Activated CD4-positive, alpha-beta T cell treated with anti-CD3 and anti-CD28 coated beads, Interleukin-2, amount 50 U/mL, for 24 hours (primary cell): ENCODE measurements at places on chromosomes 13 and 19.

DNA sequence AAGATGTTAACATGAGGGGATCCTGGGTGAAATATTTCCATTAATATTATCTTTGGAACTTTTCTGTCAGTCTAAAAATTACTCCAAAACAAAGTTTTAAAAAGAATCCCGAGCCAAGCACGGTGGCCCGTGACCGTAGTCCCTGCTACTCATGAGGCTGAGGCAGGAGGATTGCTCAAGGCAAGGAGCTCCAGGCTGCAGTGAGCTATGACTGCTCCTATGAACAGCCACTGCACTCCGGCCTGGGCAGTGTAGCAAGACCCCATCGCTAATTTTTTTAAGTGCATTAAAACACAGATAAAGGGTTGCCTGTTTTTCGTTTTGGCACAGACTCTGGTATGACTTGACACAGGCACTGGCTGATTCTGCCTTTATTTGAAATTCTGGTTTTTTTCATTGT, 6.9 kb downstream of the GP6 start:
- DNase-seq, result no peak

DNA sequence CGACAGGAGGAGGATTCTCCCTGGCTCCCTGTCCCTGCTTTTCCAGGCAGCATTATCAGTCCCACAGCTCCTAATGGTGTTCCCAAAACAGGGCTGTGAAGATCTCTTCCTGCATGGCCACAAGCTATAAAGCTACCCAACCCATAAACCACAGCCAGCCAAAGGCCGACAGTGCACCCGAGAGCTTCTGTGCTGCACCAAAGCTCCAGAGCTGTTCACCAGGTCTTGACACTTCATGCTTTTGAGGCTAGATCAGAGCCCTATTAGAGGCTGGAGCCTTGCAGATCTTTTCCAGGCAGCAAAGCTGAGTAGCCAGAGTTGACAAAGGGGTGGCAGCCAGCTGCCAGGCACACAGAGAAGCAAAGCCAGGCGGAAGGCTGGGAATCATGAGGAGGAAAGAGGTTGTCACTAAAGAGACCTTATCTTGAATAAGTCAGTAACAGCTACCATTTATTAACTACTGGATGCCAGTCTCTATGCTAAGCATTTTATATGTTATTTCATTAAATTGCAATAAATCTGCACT, 180.4 kb downstream of the KATNAL1 start:
- no peak for DNase-seq

- no peak for DNase-seq
These were observed 42.6 kb downstream of the KL start for GRCh38 chr13:33058776-33059327.

GRCh38 chr19:34731019-34731829, 2.8 kb upstream of the ZNF181 start:
- no peak for DNase-seq

DNA sequence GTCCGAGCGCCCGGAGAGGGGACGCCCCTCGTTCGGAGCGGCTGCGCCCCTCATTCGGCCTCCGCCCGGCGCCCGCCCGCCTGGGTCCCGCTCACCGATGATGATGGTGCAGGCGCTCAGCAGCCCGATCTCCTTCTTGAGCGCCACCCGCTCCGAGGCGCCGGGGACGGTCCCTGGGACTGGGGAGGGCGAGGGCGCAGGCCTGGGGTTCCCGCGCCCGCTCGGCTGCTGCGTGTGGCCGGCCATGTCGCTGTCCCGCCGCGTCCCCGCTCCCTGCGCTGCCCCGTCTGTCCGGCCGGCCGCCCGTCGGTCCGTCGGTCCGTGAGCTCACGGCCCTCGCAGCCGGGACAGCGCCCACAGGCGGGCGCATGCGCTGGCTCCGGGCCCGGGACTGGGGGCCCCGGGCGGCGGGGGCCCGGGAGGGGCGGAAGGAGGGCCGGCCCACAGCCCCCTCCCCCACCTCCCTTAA, at the start of gene SLC7A10:
TSS of gene SLC7A10 (minus strand) at position 393 of the 469 bp plus-strand sequence. CDS start at position 246, 147 bp downstream.
- no peak for DNase-seq

- DNase-seq, result no peak
These were observed 83.5 kb upstream of the FNDC3A start for GRCh38 chr13:48892053-48892687.

GRCh38 chr13:97342136-97342535, 91.8 kb upstream of the RAP2A start:
- no peak for DNase-seq

DNA sequence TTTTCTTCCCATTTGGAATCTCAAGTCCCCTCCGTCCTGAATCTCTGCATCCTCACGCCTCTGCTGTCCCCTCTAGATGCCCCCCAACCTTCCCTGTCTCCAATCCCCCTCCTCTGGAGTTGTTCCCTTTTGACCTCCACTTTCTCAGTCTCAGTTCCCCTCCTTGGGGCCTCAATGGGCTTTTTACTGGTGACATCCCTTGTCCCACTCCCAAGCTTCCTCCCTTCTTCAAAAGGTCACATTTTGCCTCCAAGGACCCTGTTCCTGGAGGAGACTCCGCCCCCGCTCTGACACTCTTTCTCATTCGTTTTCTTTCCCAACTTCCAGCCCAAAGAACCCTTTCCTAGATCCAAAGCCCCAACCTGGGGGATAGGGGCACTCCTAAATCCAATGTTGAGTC, 1.0 kb downstream of the AP2S1 start:
- DNase-seq, result no peak

- no peak for DNase-seq
These were observed 448.8 kb downstream of the FOXO1 start for GRCh38 chr13:40217675-40218074.

GRCh38 chr19:39224910-39225309, 19.9 kb downstream of the IFNL3 start:
- DNase-seq, result no peak

DNA sequence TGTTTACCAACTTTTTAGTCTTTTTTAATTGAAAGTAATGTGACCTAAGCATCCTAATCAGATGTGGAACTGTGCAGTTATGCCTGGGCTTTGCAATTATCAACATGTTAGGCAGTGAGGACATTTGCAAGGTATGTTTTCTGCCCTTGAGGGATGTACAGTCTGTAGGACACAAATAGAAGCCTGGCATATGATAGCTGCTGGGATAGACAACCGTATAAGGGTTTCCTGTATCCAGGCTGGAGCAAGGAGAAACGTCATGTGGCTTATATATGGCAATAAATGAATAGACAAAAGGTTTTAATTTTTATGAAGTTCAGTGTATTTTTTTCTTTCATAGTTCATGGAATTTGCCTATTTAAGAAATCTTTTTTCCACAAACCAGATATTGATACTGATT, 2.0 kb upstream of the VPS36 start:
- DNase-seq, result no peak
